Left colon (tissue), 2 donors: ENCODE measurements at places on chromosomes 3 and 15. TPM values are rescaled to one million over a fixed set of nuclear protein-coding genes. Genes with fewer than 3 reads are reported as not detected.

GRCh38 chr3:156551746-156552145, 3.2 kb downstream of the SSR3 start:
- no peak for DNase-seq

DNA sequence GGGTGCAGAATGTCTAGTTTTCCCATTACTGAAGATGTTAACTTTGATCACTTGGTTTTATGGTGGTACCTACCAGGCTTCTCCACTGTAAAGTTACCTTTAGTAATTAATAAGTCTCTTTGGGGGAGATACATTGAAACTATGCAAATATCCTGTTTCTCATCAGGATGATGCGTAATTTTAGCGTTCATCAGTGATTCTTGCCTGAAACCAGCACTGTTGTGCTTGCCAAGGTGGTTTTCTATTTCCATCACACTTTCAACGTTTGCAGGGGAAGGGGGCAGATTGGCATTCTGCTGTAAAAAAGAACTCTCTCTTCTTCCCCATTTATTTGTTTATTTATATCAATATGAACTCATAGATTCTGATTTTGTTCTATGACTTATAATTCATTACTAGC, 61.0 kb downstream of the SSR3 start:
- DNase-seq: no peak

- DNase-seq: peak; percentile 68
Measured at GRCh38 chr3:66372681-66373350, 128.0 kb downstream of the LRIG1 start.

DNA sequence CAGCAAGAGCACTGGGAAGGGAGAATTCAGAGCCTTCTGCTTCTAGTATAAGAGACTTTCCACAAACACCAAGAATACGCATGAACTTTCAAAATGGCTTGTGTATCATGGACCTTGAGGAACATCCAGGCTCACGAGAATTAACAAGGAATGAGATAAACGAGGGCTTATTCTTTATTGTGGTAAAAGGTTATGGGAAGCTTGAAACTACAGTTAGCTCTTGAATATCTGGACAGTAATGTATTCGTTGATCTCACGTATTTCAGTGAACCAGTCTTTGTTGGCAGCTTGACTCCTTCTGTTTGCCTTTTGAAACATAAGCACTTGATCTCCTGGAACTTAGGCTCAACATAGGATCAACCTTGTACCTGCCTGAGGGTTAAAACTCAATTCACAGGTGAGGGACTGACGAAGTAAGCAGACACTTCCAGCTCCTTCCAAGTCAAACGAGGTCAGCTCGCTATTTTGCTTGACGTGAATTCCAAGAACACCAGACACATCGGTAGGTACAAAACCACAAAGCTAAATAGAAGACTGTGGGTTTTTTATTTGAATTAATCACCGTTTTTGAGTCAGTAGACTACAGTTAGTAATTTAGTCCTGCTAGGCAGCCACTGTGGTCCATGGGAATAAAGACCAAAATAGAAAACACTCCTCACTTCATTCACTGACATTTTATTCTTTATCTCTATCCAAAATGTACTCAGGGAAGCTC, 30.8 kb downstream of the GALNT15 start:
- DNase-seq: no peak

GRCh38 chr15:88661761-88662556, 23.1 kb downstream of the ISG20 start:
- no peak for DNase-seq

DNA sequence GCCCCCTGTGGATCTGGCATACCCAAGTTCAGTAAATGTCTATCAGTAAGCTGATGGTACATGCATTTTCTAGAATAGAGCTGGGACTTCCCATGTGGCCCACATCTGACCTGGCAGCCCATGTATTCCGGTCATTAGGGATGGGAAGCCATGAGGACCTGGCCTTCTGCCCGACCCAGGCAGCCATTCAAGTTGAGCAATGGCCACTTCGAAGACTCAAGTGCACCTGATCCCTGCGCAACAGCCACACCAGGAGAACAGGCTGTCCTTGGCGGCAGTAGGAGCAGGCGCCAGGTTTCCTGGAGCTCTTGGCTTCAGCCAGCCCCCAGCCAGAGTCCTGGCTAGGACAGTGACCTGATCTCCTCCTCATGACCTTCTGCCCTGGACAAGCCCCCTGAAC, 14.6 kb downstream of the HEMK1 start:
- no peak for DNase-seq

GRCh38 chr3:99681976-99682375, 43.6 kb downstream of the COL8A1 start:
- DNase-seq: no peak

DNA sequence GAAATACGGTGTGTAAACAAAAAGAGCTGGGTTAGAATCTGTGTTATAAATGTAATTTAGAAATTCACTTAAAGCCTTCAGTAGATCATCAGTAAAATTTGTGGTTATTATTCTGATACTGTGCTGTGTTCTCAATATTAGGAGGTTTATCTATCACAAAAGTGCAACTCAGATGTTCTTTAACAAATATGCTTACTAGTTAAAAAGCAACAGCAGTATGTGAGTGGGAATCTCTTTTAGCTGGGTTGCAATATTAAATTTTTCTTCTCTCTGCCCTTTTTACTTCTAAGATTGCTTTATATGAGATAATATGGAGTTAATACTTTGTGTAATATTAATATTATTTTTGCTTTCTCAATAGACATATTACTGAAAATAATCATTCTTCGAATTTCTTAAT, 53.4 kb downstream of the CHD2 start:
- DNase-seq: no peak

GRCh38 chr3:126300761-126301481, 56.3 kb downstream of the KLF15 start:
- DNase-seq: no peak

DNA sequence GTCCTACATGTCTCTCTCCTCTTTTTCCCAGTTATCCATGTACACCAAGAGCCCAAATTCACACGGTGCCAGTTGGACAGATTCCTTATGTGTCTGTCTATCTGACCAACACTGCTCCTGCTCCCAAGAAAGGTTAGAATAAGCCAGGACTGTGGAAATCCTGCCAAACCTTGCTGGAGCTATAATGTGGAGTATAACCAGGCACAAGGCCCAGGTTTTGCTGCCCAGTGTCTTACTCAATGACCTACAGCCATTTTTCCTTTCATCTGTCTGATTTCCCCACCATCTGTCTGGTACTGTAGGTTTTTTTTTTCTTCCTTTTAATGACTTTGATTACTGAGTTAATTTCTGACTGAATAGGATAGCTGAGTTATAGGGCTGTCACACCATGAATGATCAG, 26.5 kb upstream of the MINDY4B start:
- DNase-seq: no peak

- peak; percentile 16 for DNase-seq
Measured at GRCh38 chr3:131526801-131527347, 24.1 kb upstream of the MRPL3 start.

GRCh38 chr3:154356009-154356408, 31.7 kb upstream of the DHX36 start:
- DNase-seq: no peak

GRCh38 chr15:65795663-65796216, 3.6 kb upstream of the DENND4A start:
- no peak for DNase-seq

DNA sequence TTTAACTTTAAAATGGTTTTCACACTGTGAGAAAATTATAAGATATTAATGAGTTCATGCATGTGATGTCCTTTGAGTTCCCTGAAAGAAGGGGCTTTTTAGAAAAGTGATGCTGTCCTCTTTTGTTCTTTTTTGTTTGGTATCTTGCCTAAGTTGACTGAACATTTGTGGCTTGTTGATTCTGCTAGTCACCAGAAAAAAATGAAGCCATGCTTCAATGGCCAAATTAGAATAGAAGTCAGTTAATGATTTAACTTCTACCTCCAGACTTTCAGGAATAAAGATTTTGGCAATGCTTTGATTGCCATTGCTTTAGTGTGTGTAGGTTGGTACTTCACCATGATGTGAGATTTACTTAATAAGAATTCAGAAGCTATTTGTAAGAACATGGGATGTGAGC, 260.6 kb upstream of the NECTIN3 start:
- DNase-seq: no peak

DNA sequence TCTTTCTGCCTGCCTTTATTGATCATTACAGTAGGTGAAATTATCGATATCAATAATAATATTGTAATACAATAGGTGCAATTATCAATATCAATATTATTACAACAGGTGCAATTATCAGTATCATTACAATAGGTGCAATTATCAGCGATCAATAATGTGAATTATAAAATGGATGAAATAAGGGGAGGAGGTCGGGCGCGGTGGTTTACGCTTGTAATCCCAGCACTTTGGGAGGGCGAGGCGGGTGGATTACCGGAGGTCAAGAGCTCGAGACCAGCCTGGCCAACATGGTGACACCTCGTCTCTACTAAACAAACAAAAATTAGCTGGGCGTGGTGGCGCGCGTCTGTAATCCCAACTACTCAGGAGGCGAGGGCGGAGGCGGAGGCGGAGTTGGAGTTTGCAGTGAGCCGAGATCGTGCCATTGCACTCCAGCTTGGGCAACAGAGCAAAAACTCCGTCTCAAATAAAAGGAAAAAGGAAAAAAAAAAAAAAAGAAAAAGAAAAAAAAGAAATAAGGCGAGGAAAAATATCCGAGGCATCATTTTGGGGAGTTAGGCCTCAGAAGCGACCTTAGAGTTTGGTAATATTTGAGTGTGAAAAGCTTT, 611 bp upstream of the BNIP2 start:
- peak; percentile 94 for DNase-seq

GRCh38 chr3:149589332-149589731, 68.5 kb downstream of the WWTR1 start:
- no peak for DNase-seq

DNA sequence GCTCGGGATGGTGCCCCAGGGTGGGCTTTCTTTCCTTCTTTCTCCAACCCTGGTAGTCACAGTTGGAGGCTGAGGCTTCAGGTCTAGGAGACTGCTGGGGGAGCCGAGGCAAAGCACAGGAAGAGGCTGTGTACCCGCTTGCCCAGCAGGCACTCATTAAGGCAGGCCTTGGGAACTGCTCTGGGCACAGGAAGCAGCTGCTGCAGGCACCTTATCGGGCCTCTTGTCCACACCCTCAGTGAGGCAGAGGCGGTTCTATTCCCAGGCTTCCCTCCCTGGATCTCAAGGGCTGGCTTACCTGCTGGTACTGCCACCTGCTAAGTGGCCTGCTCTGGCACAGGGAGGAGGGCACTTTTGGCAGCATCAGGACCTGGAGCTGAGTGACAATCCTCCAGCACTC, 15.8 kb upstream of the GRM2 start:
- no peak for DNase-seq

DNA sequence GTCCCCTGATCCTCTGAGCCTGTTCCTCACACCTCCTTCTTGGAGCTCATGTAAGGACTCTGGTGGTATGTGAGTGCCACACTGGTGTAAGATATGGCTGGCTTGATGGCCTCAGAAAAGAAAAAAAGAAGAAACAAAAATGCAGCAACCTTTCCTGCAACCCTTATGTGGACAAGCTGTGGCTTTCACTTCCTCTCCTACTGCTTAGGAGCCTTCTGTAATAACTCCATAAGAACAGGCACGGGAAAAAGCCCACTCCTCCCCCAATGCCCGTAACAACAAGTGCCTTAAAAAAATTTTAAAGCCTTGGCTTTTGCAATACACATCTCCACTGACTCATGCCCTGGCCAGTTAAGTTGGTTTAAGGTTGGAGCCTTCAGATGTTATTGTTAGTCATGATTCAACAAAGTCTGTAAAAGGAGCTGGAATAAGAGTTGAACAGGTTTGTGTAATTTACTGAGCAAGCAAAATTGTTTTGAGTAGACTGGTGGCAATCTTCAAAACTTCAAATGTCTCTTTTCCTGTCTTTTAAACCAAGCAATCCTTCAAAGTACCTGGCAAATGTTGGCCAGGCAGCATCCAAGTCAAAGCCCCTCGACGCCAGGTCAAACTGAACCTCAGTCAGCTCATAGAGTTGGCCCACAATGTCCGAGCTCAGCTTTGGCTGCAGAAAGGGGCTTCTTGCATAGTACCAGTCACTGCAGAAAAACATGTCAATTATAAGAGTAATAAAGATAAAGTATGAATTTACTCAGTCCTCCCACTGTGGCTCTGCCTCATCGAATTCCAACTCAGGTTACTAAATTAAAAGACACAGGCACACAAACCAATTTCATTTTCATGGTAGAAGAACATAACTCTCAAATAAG, 22.9 kb downstream of the FYCO1 start:
- no peak for DNase-seq

GRCh38 chr3:58388550-58389091, 45.0 kb downstream of the PDHB start:
- DNase-seq: no peak

- DNase-seq: peak; percentile 76
Measured at GRCh38 chr3:126180477-126181397, at the start of gene ALDH1L1. TSS of gene ALDH1L1 (minus strand) at chr3:126180586. CDS start at chr3:126160979, 19,607 bp downstream.

GRCh38 chr15:101121511-101122090, 130.2 kb downstream of the CHSY1 start:
- peak; percentile 59 for DNase-seq

- no peak for DNase-seq
Measured at GRCh38 chr3:89966877-89967665, 859.6 kb downstream of the EPHA3 start.

GRCh38 chr3:127544192-127544802, 46.2 kb downstream of the TPRA1 start:
- peak; percentile 76 for DNase-seq

- no peak for DNase-seq
Measured at GRCh38 chr15:31499953-31500765, 173.5 kb downstream of the KLF13 start.

DNA sequence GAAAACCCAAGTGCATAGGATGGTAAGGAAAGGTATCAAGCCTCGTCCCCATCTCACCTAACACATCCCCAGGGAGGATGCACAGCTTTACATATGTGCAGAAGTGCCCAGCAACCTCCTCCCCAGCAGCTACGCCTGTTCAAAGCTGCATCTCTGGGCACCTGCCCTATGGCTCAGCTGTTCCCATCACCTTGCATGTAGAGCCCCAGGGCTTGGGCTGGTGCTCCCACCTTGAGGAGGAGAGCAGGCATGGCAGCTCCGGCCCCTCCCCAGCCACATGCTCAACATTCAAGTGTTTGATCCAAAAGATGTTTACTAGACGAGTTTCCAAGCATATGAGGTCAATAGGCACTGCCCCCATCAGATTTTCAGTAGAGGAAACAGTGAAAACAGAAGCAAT, 173.5 kb downstream of the ATP10A start:
- no peak for DNase-seq

GRCh38 chr3:197336348-197336747, 37.9 kb upstream of the DLG1 start:
- DNase-seq: no peak

GRCh38 chr3:135145581-135145980, 350.5 kb downstream of the EPHB1 start:
- DNase-seq: no peak

The KLHL6 gene
- 3.6 TPM for total RNA-seq

The KNL1 gene
- total RNA-seq: 8.0 TPM

The CASR gene
- 0.55 TPM for total RNA-seq

The DAZL gene
- total RNA-seq: not detected

The GNAT1 gene
- total RNA-seq: not detected

The TMEM207 gene
- not detected for total RNA-seq

The EIF3J gene
- total RNA-seq: 49.1 TPM

The ATP6V1A gene
- 70.6 TPM for total RNA-seq

The GPR149 gene
- total RNA-seq: not detected

The SKOR1 gene
- total RNA-seq: 0.47 TPM
